ENCODE measurements at places on chromosomes 2 and 18.

GRCh38 chr2:98460573-98461497 lies 16.2 kb downstream of the INPP4A start:
- peak; percentile 68 for DNase-seq

GRCh38 chr2:234550511-234551107 lies 53.7 kb upstream of the ARL4C start:
- peak; percentile 63 for DNase-seq

GRCh38 chr2:57333221-57333620 lies 713.4 kb upstream of the VRK2 start:
- no peak for DNase-seq

DNA sequence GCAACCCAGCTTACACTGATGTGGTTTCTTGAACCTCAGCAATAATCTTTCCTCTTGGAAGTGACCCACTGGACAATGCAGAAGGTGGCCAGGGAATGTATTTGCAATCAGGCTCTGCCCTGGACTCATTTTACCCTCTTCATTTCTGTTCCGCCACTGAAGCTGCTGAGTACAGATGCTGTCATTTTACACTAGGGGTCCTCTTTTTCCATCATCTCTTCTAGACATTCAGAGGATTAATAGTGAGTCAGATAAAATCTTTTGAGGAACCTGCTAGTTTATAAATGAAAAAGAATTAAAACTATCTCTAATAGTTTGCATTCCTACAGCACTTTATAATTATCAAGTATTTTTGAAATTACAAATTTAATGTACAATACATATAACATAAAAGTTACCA lies 87.9 kb upstream of the PNPT1 start:
- peak; percentile 23 for DNase-seq

DNA sequence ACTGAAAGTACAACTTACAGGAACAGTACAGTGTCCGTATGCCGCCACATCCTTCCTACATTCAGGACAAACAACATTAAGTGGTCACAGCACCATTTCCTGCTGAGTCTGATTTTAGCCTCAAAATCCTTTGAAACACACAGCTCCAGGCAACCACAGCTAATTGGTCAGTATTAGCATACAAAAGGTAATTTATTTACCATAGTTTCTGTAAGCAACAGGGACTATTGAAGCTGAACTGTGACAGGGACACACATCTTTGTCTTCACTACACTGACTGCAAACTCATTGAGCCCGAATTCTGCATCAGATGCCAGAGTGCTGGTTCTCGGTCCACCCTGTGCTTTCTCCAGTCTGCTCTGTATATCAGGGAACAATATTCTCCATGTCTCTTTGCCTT lies 151.8 kb downstream of the ST6GAL2 start:
- DNase-seq = no peak

GRCh38 chr18:26710470-26711096 lies 154.9 kb downstream of the AQP4 start:
- no peak for DNase-seq

DNA sequence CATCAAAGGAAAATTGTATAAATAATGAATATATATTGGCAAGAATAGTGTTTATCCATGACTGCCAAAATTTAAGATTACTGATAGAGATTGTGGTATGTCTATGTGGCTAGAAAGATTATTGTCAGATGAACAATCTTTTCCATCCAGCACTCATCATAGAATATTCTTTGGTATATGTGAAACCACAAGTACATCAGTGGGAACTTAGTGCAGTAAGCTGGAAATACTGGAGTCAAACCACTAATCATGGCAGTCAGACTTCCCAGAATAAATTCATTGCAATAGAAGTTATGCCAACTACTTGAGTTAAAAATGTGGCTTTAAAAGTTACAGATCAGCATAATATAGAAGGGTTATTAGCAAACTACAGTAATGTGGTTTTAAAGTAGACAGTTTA lies 310.3 kb downstream of the GULP1 start:
- DNase-seq = no peak

DNA sequence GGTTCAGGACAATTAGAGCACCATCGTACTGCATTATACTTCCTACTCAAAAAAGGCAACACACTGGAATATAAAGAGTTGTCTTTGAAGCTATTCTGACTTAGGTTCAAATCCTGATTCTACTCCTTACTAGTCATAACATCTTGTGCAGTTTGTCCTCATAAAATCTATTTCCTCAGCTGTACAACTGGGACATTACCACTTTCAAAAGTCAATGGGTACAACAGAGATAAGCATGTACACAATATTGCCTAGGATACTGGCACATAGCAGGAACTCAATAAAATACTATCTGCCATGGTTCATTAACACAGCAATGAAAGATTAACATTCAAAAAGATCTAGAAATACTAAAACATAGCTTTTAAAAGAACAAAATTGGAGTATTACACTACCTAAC lies 11.3 kb downstream of the SOS1 start:
- DNase-seq = no peak

DNA sequence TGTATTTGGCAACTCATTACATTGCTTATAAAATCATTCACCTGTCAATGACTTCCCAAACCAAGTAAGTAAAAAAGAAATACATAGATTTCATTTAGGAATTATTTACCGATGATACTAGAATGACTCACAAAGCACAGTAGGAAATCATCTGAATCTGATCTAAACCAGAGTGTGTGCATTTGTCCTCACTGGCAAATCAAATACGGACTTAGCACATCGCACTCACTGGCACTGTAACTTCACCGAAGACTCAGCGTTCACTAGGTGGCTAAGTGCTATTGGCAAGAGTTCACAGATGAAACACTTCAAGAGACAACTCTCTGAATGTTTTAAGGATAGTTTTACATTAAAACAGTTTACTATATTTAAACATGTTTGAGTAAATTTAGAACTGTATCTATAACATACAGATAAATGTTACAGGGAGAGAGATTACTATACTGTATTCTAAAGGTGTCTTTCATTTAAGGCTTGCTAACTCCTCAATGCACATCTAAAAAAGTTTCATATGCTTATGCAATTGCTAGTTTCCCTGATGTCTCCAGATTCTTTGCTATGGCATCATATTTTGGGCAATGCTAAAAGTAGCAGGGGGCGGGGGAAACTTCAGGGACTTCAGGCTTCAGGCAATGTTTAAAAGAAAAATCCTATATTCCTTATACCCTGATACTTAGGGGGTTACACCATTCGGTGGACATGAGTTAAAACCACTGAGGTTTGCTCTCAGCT lies 48.8 kb downstream of the STK39 start:
- DNase-seq = no peak

- no peak for DNase-seq
These were observed 11.8 kb downstream of the G6PC2 start for GRCh38 chr2:168912901-168913369.

DNA sequence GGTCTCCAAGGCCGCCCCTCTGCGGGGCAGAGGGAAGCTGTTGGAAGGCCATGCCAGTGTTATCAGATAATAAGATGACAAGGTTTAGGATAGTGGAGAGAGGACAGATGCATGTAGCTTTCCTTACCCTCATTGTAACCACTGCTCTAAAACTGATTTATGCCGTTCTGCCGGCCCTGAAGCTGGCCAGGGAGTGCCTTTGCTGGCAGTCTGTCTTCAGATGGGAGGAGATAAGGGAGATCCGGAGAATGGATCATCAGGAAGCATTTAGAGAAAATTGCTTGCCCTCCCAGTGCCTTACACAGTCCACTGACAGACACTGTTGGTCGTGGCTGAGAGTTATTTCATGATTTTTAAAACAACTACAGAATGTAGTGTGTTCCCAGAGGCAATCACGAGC lies 35.4 kb upstream of the MYO3B start:
- no peak for DNase-seq

GRCh38 chr2:70141212-70141901 lies 49.5 kb downstream of the C2orf42 start:
- DNase-seq = peak; percentile 89

DNA sequence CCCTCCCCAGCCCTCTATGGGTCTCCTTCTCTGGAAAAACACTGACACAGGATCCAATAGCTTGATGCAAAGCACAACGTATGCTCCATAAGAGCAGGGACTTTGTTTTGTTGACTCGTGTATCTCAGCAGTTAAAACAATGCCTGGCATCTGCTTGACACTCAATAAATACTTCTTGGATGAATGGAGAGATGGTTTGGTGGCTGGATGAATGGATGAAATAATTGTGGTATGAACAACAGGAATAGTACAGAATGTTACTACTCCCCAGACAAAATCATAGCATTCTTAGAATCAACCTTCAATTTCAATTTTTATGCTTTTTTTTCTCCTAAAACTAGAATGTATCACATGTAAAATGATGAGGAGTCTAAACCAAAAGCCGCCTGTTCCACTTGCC lies 57.4 kb downstream of the KCNE4 start:
- DNase-seq = no peak

DNA sequence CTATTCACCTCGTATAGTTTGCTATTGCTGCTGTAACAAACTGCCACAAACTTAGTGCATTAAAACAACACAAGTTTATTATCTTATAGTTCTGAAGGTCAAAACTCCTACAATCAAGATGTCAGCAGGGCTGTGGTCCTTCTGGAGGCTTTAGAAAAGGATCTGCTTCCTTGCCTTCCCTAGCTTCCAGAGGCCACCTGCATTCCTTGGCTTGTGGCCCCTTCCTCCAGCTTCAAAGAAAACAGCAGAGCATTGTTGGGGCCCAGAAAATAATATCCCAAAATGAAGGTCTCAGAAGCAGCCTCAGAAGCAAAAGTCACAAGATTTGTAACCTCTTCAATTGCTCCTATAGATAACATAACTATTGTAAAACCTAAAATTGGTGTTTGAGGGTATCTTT lies 100.6 kb downstream of the HNRNPLL start:
- no peak for DNase-seq

- DNase-seq = peak; percentile 11
These were observed 172.8 kb upstream of the RBMS1 start for GRCh38 chr2:160666154-160667060.

DNA sequence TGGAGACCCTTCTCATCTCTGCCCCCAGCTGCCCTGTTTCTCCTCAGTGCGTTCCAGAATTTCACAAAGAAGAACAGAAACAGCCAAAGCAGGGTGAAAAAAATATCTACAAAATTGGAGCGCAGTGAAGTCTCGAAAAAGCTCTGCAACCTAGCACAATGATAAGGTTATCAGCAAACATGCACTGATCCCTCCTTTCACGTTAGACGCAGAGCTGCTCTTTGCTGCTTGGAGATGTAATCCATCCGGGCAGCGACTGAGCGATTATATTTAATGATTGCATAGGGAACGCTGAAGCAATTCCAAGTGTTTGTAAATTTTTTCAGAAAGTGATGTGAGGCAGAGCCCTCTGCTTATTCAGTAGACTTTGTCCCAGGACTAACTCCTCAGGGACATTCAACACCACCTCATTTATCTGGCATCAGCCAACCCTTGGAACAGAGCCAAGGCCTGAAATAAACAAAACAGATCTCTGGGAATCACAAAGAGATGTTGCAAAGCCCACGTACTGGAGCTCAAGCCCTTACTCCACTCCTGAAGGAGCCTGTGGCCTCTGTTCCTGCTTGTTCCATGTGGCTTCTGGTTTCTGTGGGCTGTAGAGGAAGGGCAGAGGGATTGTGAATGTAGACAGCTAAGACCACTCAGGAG lies 172.6 kb upstream of the BCL2L11 start:
- no peak for DNase-seq

DNA sequence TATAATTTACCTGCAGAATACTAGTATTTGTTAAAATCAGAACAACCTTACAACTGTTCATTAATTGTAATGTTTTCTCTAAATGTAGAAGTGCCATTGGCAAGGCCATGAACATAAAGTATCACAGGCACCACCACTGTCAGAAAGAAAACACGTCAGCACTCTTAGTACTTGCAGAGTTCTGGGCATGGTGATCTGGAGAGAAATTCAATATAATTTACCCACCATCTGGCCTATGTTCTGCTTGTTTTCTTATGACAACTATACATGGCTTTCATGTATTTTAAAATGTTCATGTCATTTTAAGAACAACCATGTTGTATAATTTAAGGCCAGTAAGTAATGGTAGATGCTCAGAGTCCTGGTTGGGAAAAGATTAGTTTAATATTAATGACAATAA lies 114.2 kb upstream of the SULT1C3 start:
- no peak for DNase-seq

GRCh38 chr18:22538426-22538825 lies 120.7 kb upstream of the CTAGE1 start:
- no peak for DNase-seq

DNA sequence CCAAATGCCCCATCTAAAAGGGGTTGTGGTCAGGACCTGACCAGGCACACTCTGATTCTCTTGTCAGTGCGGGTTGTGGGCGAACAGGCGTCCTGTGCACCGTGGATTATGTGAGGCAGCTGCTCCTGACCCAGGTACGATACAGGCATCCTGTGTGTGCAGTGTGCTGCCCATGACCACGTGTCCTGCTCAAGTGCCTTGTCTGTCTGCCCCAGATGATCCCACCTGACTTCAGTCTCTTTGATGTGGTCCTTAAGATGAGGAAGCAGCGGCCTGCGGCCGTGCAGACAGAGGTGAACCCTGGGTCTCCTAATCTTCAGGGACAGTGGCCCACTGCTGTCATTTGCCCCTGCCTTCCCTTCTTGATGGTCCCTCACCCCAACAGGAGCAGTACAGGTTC lies 14.6 kb downstream of the PTPN18 start:
- DNase-seq = no peak

GRCh38 chr2:75577280-75577679 lies 16.5 kb upstream of the EVA1A start:
- DNase-seq = no peak

- DNase-seq = peak; percentile 86
These were observed 60.4 kb downstream of the ATOH8 start for GRCh38 chr2:85813982-85814801.

DNA sequence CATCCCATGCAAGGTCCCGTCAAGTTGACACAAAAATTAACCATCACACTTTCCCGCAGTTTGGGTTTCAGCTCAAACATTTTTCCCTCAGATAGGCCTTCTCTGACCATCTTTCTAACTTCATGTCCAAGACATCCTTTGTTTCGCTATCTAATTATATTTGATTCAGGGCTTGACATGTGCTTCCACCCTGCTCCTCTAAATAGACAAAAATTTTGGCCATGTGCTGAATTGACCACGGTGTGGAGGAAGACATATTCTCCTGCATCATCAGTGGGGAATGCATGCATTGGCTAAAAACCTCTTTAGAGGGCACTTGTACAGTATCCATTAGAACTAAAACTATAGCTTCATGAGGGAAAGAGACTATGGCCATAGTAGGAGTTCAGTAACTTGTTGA lies 81.2 kb downstream of the PLCL1 start:
- DNase-seq = no peak

DNA sequence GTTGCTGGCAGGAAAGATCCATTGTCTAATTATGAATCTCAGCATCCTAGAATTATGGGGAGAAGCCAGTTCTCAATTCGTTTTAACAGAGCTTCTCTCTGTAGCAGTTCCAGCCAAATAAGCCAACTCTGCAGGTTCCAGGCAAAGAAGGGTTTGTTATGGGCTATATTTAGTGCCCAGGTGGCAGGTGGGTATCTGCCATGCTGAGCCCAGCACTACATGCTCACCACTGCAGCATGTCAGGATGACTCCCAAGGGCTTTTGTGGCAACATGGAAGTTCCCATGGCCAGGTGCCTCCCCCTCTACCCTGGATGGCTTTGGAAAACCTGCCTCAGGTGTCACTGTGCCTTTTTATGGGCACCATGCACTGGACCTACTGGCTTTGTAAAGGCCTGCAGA lies 137.7 kb upstream of the MSH6 start:
- no peak for DNase-seq

GRCh38 chr18:40108596-40108995 lies 1846.4 kb upstream of the PIK3C3 start:
- no peak for DNase-seq

- DNase-seq = no peak
These were observed 8.9 kb downstream of the SULT1C2 start for GRCh38 chr2:108297436-108298141.

Data from NAMALWA (cell line).